ENCODE measurements at places on chromosomes 4 and X. TPM values are rescaled to one million over a fixed set of nuclear protein-coding genes. Genes with fewer than 3 reads are reported as not detected.

DNA sequence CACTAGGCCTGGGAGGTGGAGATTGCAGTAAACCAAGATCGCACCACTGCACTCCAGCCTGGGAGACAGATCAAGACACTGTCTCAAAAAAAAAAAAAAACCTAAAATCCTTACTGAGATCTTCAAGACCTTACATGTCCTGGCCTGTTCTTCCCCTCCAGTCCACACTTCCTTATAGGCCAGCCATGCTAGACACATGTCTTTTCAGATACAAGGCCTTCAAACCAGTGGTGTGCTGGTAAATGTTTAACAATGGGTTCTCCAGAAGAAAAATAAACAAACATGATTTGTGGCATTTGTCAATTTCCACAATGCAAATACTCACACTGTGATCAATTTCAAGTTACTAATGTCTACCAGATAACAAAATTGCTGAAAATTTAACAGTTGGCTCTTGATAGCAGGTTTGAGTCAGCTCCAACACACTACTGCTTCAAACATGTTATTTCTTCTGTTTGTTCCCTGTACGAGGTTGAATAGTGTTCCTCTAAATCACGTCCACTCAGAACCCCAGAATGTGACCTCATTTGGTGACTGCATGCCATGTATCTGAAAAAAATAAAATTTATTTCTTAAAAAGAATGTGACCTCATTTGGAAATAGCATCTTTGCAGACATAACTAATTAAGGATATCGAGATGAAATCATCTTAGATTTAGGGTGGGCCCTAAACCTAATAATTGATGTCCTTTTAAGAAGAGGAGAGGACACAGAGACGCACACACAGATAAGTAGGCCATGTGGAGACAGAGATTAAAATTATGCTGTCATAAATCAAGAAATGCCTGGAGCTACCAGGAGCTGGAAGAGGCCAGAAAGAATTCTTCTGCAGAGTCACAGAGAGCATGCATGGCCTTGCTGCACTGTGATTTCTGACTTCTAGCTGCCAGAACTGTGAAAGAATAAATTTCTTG lies 144.4 kb downstream of the ZNF674 start:
- DNase-seq, result no peak

- peak; percentile 53 for DNase-seq
These were observed 16.0 kb downstream of the UTP3 start for GRCh38 chr4:70704215-70704930.

RADX gene
- 0.26 TPM for total RNA-seq

RBM46 gene
- not detected for total RNA-seq

- no peak for DNase-seq
These were observed 759.6 kb upstream of the NDST4 start for GRCh38 chr4:115873048-115873447.

DNA sequence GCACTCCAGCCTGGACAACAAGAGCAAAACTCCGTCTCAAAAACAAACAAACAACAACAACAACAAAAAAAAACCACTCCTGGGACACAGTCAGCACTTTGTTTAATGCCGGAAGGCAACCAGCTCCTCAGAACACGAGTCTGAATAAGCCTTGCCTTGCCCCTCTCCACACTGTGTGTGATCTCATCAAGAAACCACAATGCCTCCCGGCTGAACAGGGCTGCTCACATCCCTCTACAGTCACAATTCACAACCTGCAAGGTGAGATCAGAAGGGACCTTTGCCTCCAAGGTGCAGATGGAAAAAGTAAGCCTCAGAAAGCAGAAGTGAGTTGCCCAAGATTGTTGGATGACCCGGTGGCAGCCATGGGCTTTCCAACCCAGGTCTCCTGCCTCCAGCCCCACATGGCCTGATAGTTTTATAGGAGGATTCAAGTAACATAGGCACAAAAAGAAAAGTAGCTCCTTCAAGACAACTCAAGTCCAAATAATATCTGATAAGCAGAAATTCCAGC lies 80.8 kb downstream of the JAKMIP1 start:
- DNase-seq, result no peak

GRCh38 chrX:150038986-150039599 lies 100.8 kb upstream of the EOLA2 start:
- DNase-seq, result peak; percentile 10

TREX2 gene
- 2.3 TPM for total RNA-seq

- DNase-seq, result peak; percentile 45
These were observed 265.9 kb downstream of the ADAMTS3 start for GRCh38 chr4:72302981-72303704.

DNA sequence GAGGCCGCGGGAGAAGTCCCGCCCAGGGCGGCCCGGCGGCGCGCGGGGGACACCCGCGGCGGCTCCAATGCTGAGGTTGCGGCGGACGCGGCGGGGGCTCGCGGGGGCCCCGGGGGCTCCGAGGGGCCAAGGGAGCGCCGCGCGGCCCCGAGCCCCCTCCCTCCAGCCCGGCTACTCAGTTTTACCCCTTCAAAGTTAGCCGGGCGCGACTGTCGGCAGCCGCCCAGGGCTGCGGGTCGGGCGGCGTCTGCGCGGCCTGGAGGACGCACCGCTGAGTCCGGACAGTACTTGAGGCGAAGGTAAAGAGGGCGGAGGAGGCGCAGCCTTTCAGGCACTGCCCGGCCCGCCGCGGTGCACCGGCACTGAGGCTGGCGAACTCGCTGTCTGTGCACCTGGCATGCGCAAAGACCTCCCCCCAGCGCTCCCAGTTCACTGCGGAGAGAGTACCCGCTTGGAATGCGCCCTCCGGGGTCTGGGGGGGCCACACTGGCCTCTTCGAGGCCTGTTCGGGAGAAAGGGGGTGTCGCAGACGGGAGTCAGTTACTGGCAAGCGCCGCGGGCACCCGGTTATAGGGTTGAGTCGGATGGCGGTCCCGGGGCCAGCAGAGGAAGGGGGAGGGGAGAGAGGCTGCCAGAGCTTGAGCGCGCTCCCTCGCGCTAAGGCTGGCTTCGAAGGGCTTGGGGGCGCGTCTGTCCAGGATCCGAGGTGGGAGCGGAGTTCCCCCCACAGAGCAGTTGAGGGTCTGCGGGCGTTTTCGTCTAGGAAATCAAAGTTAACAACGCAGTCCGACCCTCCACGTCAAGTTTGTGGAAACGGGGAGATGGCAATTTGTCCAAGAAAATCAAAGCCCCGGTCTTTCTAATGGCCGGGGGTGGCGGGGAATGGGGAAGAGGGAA lies 1.1 kb downstream of the PCDH19 start:
- DNase-seq, result no peak

DNA sequence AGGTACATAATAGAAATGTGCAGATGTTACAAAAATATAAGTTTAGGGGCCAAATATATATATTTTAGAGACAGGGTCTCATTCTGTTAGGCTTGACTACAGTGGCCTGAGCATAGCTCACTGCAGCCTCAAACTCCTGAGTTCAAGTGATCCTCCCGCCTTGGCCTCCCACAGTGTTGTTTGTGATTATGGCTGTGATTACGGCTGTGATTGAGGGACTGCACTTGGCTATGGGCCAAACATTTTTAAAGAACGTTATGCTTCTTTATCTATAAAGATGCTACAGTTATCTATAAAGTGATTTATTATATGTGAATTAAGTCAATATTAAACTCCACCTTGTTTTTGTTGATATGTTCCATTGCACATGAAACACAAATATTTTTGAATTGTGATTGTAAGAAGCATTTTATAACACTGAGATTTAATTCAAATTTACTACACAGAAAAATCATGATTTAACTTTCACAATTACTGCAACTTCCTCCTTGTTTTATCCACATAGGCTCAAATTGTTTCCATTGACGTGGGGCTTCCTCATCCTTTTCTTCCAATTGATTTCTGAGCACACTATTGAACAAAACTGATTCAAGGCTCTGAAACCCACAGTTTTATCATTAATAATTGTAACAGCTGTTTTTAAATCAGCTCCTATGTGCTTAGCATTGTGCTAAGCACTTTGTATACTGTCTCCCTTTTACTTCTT lies 68.4 kb upstream of the BMPR1B start:
- no peak for DNase-seq

DNA sequence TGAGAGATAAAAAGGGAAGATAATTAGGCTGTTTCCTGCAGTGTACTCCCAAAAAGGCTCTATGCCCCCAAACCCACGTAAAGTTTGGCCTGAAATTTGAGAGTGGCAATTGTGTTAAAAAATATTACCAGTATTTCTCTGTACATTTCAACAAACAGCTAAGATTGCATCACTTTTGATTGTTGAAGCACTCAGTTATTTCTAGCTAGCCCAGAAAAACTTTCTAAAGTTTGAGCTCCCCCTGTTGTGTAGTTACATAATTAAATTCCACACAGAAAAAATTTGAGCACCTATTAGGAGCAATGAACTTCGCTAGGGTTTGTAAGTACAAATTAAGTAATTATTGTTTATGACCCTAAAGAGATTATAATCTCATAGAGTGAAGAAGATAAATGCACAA lies 109.4 kb downstream of the DLG3 start:
- peak; percentile 3 for DNase-seq

PRR32 gene
- not detected for total RNA-seq

ENAM gene
- total RNA-seq, result not detected

DNA sequence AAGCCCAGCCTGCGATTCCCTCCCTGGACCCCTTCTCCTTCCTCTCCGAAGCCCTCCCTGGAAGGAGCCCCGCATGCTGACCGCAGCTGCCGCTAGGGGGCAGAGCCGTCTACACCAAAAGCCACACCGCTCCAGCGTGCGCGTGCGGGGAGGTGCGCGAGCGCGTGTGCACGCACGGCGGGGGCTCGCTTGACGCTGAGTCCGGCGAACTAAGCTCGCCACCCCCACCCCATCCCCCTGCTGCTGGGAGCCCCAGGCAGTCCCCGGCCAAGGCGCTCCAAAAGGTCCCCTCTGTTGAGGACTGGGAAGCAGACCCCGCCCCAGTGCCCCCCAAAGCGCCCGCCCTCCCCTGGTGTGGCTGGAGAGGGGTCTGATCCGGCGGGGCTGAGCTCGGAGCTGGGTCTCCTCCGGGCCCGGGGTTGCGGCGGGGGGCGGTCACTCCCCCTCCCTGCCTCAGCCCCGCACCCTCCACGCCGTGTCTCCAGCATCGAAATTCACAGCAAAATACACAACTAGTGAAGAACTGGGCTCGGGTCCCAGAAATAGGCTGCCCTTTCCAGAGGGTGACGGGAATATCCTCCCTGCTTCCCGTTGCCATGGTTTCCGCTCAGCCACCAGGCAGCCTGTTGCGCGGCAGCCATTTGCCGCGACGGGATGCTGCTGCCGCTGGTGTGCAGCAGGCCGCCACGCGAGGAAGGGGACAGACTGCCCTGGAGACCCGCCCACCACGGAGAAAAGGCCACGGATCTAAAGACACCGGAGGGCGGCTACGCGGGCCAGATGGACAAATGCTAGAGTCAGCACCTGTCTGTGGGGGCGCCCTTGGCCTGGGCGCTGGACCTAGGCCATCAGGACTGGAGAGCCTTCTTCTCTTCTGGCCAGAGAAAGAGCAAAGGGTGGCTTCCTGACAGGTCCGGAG lies 11.2 kb upstream of the CCNQ start:
- peak; percentile 41 for DNase-seq

ANOS1 gene
- 0.63 TPM for total RNA-seq

DNA sequence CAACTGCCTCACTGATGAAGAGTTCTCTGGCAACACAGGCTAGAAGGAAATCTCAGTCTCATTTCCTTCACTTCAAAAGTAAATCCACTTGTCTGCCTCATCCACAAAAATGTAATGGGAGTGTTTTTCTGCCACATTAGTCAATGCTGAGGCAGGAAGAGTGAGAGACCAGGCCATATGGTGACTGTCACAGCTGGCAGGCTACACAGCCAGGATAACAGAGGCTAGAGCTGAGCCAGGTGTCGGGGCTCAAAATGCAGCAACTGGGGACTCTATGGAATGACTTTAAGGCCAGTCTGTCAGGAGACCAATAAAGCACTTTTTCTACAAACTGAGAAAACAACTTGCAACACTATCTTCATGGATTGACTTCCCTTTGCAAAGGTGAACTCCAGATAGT lies 204.2 kb downstream of the GPC3 start:
- no peak for DNase-seq

DNA sequence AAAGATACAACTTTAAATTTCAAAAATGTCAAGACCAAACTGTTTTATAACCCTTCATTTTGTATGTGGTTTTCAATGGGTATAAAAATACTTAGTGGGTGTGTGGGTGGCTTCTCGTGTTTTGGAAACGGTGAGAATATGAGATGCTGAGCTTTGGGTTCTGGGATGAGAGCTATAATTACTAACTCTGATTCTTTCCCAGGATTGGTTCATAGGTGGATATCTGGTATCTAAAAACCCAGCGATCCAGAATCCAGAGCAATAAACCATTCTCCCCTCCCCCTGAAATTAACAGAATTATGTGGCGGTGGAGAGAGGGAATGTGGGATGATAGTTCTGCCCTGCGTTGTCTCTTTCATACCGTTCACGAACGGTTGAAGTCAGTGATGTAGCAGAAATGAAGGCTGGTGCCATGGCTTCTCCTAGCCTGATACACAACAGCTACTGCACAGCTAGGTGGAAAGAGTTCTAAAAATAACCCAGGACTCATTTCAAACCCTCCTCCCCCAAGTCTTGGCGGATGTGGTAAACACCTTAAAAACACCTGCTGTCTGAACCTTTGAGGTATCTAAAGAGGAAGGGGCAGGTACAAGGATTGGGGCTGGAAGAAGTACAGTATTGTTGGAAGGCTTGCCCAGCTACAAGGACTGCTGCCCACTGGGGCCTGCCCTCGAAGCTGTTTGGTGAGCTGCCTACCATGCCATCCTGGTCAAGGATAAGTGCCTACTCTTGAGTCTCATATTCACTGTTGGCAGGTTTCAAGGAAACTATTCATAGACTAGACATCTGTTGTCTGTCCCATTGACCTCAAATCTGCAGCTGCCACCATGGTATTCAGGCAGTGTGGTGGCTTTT lies 44.5 kb downstream of the SEPTIN11 start:
- DNase-seq, result no peak

DNA sequence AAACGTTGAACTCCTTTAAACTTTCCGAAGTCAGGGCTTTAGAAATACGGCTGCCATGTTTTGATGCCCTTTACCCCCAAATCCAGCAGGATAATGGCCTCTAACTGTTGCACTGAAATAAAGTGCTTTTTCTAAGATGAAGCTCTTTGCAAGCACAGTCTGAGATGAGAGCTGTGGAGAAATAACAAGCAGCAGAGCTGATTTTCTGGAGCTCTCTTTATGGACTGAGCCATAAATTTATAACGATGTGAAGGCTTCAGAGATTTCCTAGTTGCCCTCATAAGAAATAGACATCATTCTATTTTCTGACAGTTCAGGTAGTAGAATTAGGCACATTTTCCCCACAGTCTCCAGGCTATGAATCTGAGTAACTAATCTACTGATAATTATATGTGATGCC lies 567.3 kb downstream of the PDHA2 start:
- DNase-seq, result no peak

- no peak for DNase-seq
These were observed 29.2 kb downstream of the AGA start for GRCh38 chr4:177413076-177413475.

- peak; percentile 83 for DNase-seq
These were observed at the start of gene RBM3 for GRCh38 chrX:48574270-48575266. RBM3 (plus strand) TSS chrX:48574484; CDS start chrX:48575181, 697 bp downstream.

P2RY10 gene
- not detected for total RNA-seq
